Activated gamma-delta T cell treated with anti-CD3 and anti-CD28 coated beads, Interleukin-2, amount 50 U/mL, for 16 hours (primary cell): ENCODE measurements at places on chromosomes 7 and 10.

DNA sequence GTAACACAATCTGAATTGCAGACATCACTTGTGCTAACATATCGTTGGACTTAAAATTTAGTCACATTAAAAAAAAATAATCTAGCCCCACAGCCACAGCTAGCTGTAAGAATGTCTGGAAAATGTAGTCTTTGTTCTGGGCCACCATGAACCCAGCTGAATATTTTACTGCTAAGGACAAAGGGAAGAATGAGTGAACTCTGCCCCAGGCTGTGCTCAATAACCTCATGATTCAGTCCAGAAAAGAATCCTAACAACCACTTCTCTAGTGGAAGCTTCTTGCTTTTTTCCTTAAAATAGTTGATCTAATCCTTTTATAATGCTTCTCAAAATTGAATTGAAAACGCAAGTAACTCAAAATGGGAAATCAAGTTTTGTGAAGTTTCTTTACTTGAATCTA, 25.6 kb upstream of the SOSTDC1 start:
- DNase-seq: no peak

DNA sequence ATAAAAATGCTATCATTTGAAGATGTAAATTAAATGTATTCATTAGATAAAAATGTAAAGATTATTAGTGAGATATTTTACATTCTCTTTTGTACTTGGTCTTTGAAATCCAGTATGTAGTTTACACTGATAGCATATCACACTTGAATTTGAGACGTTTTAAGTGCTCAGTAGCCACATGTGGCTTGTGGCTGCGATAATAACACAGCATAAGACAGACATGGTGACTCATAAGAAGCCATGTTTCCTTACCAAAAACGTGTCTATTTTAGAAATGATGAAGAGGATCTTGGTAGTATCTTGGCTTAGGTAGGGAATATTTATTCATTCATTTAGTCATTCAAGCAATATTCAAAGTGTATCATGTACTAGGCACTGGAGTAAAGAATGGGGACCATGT, 149.3 kb downstream of the POU6F2 start:
- DNase-seq: no peak

DNA sequence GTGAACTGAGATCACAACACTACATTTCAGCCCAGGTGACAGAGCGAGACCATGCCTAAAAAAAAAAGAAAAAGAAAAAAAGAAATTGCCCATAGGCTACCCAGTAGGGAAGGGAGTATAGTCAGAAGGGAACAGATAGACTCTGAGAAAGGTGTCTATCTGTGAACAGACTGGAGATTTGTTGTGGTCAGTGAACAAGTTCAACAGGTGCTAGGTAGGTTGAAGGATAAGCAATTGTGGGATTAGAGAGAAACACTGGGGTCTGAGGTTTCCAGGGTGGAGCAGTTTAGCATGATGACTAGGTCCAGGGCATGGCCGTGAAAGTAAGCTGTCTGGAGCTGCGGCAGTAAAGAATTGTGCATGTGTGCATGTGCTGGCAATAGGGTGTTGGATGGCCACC, 6.9 kb downstream of the LRGUK start:
- no peak for DNase-seq

GRCh38 chr7:38177621-38178003, 433 bp upstream of the STARD3NL start:
- no peak for DNase-seq

- no peak for DNase-seq
Measured at GRCh38 chr10:49286686-49287085, 12.3 kb upstream of the C10orf71 start.

DNA sequence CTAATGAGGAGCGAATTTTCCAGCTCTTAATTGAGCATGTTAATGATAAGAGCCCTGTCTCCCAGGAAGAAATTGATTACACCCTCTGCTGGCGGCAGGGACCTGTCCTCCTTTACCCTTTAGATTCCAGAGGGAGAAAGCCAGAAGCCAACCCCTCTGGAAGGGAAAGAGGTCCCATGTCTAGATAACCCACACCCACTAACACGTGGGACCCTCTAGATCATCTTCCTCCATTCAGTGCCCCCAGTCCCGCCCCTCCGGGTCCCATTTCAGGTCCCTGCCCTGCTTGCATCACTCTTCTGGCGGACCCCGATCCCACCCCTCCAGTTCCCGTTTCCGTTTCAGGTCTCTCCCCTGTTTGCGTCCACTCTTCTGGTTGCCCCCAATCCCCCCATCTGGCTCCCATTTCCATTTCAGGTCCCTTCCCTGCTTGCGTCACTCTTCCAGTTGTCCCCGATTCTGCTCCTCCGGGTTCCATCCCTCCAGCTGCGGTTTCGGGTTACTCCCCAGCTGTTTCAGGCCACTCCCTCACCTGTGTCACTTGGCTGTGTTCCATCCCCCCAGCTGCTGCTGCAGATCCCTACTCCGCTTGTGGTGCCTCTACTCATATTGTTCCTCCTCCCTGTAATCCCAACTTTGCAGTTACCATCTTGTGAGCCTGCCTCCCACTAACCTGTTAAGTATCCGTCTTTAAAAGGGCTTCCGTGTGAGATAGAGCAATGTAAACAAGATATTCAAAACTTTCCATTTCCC, 202.4 kb downstream of the SH2D4B start:
- no peak for DNase-seq

DNA sequence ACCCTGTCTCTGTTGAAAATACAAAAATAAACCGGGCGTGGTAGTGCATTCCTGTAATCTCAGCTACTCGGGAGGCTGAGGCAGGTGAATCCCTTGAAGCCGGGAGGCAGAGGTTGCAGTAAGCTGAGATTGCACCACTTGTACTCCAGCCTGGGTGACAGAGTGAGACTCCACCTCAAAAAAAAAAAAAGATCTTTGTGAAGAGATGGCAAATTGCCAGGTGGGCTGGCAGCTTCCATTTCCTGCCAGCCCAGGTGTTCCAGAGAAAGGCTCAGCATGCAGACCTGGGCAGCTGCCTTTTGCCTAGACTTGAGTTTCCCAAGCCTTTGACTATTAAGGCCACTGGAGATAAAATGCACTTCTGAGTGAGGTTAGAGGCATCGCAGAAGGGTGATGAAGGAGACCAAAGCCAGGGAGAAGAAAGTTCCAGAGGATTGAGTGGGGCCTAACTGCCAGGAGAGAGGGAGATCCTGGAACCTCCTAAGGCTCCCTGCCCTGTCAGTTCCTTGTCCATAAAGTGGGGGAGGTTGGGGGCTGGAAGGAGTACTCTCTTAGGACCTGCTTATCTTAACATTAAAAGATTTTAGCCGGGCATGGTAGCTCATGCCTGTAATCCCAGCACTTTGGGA, 10.0 kb upstream of the DDIT4 start:
- no peak for DNase-seq

DNA sequence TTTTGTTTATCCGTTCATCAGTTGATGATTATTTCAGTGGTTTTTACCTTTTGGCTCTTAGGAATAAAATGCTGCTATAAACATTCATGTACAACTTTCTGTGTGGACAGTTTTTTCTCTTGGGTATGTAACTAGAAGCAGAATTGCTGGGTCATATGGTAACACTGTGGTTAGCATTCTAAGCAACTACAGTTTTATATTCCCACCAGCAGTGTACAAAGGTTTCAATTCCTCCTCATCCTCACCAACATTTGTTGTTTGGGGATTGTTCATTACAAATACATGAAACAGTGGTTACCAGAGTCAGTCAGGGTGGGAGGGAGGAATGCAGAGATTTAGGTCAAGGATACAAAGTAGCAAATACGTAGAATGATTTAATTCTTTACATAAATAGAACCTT, 97.0 kb downstream of the NPSR1 start:
- no peak for DNase-seq

DNA sequence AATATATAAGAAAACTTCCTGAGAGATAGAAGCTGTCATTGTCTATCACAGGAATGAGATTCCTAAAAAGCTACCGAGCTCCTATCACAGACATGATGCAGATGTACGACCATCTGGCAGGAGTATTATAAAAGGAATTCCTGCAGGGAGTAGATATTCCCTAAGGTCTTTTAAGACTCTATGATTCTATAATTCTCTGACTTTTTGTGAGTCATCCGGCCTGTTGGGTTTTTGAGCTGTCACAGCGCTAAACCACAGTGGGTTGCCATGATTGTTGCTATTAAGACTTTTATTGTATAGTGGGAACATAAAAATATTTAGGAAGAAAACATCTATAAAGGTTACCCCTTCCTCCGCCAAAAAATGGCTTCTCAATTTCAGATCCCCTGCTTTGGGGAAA, 223.4 kb downstream of the BMPER start:
- no peak for DNase-seq

GRCh38 chr10:119404719-119405519, 137.6 kb downstream of the RGS10 start:
- DNase-seq: no peak

GRCh38 chr7:98075801-98076200, 30.9 kb upstream of the LMTK2 start:
- DNase-seq: no peak

DNA sequence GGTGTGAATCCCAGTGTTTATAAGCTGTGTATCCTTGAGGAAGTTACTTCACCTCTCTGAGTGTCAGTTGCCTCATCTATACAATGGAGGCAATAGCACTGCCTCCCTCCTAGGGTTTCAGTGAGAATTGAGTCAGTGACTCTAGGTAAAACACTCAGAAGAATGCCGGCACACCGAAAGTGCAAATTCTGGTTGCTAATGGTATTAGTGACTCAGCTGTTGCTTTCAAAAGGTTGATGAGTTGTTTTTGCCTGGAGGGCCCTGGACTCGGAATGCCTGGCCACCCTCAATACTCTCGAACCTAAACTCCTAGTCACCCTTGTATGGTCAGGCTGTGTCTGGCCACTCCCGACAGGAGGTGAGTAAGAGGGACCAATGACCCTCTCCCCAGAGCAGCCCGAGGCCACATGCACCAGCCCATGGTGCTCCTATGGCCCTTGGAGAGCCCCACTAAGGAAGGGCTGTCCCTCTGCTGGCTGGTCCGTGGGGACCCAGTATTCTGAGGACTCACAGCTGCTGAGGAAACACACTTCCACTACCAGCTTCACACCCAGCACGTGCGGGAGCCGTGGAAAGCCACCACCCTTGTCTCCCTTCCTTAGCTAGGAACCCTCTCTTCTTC, 60.2 kb downstream of the CALML3 start:
- no peak for DNase-seq

DNA sequence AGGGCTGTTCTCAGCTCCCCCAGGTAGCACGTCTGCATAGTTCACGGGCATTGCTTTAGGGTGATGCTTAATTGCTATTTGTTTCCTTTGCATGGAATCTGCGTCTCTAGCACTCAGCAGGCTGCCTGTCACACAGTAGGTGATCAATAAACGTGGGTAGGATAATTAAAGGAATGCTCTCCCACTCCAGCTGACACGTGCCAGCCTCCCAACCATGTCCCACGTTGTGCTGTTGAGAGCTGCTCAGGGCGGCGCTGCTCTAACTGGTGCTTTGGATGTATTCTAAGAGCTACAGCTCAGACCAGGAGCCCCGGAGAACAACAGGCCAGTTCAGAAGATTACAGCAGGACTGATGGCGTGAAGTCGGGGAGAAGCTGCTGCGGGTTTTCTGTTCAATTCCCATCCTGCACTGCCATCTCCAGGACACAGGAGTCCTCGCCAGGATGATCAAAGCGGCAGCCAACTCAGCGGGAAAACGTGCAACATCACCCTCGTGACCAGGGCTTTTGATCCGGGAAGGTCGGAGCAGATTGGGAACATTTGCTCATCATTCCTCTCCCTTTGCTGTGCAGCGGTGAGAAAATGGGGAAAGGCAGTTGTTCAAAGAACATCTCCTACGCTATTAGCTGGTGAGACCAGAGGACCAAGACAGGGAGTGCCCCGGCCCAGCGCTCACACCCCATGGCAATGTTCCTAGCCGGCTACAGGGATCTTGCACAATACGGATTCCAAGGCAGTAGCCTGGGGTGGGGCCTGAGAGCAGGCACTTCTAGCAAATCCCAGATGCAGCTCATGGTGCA, 50.5 kb upstream of the FOXK1 start:
- no peak for DNase-seq
